Right renal pelvis (tissue), 4 donors: ENCODE measurements at places on chromosomes 7 and 10. TPM values are rescaled to one million over a fixed set of nuclear protein-coding genes. Genes with fewer than 3 reads are reported as not detected.

RSBN1L gene
- 29.6 TPM for polyA plus RNA-seq

- DNase-seq: no peak
These were observed 45.9 kb upstream of the ATP6V0A4 start for GRCh38 chr7:138843632-138844580.

UFSP1 gene
- 1.5 TPM for polyA plus RNA-seq

ECHDC3 gene
- 18.9 TPM for polyA plus RNA-seq

- DNase-seq: no peak
These were observed 44.5 kb upstream of the SPOCK2 start for GRCh38 chr10:72132854-72133253.

GRCh38 chr7:83870515-83870914 lies 221.6 kb upstream of the SEMA3E start:
- DNase-seq: no peak

KCNMA1 gene
- 3.6 TPM for polyA plus RNA-seq

GRCh38 chr10:115566867-115567266 lies 473.7 kb downstream of the ATRNL1 start:
- no peak for DNase-seq

AMPH gene
- polyA plus RNA-seq: 16.7 TPM

DNA sequence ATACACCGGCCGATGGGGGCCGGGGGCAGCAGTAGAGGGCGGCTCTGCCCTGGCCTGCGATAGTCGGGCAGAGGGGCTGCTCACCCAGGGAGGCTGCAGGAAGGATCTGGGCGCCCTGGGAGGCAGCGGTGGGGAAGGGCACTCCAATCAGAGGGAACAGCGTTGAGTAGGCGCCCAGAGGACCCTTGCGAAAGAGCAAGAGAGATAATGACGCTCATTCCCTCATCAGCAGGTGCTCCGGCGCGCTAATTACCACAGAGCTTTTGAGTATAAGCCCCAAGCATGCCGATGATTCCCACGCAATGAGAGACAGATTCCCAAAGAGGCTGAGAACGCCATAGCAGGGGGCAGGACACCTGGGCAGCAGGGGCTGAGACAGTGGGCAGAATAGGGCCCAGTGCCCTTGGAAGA lies 215.3 kb downstream of the MAD1L1 start:
- DNase-seq: no peak

- DNase-seq: no peak
These were observed 240.3 kb upstream of the KAT6B start for GRCh38 chr10:74586088-74586585.

DNA sequence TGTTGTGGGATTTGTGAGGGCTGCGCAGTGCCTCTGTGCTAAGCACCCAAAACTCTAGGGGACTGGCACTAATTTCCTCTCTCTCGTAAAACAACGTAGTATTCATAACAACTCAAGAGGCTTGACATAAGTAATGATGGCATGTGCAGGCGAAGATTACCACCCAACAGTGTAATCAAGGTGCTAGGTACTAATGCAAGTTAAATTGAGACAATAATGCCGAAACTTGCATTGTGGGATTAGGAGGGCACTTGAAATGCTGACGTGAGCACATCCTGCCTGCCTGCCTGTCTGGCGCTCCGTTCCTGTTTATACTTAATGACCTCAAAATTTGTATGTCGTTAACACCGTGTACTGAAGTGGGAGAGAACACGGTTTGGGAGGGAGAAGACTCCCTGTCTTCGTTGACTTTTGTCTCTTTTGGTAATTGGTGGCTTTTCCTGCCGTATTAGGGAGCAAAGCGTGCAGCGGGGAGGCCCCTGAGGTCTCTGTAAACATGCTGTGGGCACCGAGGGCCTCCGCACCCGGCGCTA lies 139.0 kb downstream of the MGMT start:
- DNase-seq: no peak

CHST12 gene
- polyA plus RNA-seq: 16.4 TPM

FLNC gene
- polyA plus RNA-seq: 12.9 TPM

MAD1L1 gene
- polyA plus RNA-seq: 22.6 TPM

GRCh38 chr10:51508156-51508555 lies 191.2 kb downstream of the CSTF2T start:
- no peak for DNase-seq

DNA sequence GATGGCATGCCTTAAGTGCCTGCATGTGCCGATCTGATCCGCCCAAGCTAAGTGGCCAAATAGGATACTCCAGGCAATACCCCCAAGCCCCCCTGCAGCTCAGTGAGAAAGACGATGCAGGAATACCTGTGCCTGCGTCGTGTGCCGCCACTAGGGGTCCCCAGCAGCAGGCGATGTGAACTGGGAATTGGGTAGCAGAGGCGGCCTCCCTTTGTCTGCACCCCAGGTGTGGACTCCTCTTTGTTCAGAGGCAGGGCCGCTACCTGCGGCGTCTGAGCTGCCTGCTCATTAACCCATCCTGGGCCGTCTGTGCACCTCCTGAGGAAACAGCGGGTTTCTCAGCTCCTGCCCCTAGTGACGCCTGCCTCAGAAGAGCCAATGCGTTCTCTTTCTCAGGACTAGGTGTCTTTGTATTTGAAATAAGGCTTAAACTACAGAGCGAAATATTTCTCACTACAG lies 4.8 kb upstream of the CHN2 start:
- DNase-seq: peak; percentile 54

STEAP1B gene
- 2.1 TPM for polyA plus RNA-seq

DNA sequence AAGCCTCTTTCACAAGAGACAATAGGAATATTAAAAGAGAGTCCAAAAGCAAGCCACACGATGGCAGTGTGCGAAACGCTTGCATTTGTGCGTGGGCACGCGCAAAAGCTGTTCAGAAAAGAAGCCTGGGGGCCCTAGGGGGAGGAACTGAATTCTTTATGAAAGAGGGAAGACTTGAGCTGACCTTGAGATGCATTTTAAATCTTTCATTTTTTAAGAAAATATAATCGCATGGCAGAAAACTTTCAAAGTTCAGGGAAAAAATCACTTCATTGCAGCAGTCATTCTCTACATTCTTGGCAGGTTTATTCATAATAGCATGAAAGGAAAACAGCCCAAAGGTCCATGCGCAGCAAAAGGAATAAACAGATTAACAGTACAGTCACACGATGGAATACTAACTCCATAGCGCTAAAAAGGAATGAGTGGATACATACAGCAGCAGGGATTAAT lies 206.5 kb upstream of the PRKCQ start:
- DNase-seq: peak; percentile 35

SUN3 gene
- 0.44 TPM for polyA plus RNA-seq

PNLIPRP3 gene
- not detected for polyA plus RNA-seq

- no peak for DNase-seq
These were observed 68.4 kb downstream of the IKZF1 start for GRCh38 chr7:50372923-50373322.

SLC18A3 gene
- not detected for polyA plus RNA-seq

GRCh38 chr10:59181668-59182067 lies 5.2 kb downstream of the PHYHIPL start:
- DNase-seq: no peak

GRCh38 chr10:122459561-122460273 lies 1.6 kb upstream of the HTRA1 start:
- DNase-seq: no peak
